ENCODE measurements at places on chromosomes 6 and 20.

DNA sequence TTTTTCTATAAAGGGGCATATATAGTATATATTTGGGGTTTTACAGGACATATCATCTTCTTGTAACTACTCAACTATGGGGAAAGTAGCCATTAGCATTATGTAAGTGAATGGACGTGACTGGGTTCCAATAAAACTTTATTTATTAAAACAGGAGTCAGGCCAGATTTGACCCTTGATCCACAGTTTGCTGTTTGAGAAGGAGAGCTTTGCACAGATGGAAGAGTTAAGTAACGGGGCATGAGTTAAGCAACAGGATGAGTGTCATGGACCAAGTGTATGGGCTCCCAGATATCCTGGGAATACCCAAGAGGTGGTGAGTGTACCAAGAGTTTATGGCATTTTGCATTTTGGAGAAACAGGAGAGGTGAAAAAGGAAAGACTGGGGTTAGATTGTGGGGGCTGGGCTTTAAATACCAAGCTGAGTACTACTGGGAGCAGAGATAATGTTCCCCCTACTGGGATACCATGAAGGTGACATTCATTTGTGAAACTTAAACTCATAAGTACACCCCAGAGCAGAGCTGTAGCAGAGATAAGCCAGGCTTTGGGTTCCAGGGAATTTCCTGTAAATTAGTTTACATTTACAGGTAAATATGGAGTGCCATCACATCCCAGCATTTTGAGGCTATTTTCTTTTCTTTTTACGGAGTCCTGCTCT, 18.5 kb upstream of the SCUBE3 start:
- no peak for DNase-seq

GRCh38 chr20:39986173-39986904, 702.7 kb downstream of the MAFB start:
- no peak for DNase-seq

- DNase-seq: no peak
Measured at GRCh38 chr6:87617405-87617804, 27.5 kb downstream of the ORC3 start.

DNA sequence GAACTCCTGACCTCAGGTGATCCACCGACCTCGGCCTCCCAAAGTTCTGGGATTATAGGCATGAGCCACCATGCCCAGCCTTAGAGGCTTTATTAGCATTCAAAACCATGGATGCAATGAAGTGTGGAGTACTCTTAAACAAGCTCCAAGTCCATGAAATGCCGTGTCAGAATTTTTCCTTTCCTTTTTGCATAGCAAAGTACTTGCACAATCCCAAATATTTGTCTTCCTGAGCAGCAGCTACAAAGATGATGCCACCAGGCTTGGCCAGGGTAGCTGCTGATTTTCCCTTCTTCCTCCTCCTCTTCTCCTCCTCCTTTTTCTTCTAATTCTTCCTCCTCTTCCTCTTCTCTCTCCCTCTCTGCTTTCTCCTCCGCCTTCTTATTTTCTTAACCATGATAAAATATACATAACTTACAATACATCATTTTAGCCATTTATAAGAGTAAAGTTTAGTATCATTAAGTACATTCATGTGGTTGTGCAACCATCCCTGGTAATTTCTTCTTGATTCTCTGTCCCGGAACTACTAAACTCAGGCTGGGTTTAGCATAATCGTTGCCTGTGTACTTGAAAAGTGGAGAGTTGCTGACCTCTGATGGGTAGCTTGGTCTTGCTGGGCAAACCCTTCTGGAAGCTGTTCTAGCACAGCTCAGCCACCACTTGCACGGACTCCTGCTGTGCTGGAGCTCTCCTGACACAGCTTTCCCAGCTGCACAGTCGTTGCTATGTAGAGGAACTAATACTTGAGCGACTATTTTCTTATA, 20.3 kb downstream of the MUCL3 start:
- no peak for DNase-seq

GRCh38 chr6:16562498-16562897, 198.8 kb downstream of the ATXN1 start:
- no peak for DNase-seq

DNA sequence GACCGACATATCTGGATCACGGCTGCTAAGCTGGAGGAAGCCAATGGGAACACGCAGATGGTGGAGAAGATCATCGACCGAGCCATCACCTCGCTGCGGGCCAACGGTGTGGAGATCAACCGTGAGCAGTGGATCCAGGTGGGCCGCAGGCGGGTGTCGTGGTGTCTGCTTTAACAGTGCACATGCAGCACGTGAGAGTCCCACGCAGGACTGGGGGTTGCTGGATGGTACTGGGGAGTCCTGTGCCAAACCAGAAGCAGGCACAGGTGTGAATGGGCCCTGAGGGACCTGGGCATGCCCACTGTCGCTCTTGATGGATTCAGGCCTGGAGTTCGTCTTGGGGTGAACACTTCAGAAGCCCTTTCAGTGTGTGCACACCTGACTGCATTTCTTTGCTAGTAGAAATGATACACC, 24.6 kb upstream of the C20orf204 start:
- no peak for DNase-seq

DNA sequence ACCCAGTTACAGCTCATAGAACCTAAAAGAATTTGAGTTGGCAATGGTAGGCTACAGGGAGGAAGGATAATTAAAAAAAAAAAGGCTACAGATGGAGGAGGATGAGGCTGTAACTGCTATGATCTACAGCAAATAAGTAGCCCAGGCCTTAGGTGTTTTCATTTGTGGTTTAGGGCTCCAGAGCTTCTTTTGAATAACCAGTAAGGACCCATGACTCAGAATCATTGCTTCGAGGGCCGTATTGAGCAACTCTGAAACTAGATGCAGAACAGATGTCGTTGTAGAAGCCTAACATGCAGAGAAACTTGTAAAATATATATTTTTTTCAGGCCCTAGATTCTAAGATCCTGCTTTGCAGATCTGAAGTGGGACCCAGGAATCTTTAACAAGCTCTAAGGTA, 19.0 kb upstream of the ASIP start:
- no peak for DNase-seq

DNA sequence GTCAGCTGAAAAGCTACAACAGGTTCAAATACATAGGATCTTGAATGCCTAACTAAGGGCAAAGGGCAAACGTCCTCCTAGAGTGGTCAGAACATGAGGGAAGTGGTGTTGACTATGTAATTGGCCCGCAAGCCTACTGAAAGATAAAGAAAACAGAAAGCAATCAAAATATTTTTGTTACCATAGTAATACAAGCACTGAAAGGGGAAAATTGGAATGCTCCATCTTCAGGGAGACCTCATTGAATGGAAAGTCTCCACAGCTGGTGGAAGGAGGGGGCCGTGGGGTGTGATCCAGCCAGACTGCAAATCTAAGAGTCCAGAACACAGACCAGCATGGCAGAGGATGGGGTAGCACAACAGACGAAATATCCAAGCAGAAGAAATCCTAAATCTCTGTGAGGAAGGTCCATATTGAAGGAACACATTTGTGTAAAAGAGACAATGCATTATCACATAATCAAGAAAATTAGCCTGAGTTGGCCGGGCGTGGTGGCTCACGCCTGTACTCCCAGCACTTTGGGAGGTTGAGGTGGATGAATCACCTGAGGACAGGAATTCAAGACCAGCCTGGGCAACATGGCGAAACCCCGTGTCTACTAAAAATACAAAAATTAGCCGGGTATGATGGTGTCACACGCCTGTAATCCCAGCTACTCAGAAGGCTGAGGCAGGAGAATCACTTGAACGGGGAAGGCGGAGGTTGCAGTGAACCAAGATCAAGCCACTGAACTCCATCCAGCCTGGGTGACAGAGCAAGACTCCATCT, 39.5 kb downstream of the MTFR2 start:
- no peak for DNase-seq

DNA sequence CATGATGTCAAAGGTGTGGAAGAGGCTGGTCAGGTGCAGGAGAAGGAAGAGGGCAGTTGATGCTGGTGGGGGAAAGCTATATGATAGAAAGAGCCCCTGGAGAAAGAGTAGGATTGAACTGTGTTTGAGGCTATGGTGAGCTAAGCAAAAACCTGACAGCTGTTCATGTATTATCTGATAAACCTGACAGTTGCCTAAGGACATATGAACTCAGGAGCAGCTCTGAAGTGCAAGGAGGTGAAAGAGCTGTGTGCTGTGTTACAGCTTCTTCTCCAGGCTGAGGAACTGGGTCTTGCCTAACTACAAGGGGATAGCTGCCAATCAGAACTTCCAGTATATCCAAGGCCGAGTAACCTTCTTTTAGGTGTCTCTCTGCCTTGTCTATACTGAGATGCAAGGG, 81.8 kb downstream of the LCA5 start:
- no peak for DNase-seq

DNA sequence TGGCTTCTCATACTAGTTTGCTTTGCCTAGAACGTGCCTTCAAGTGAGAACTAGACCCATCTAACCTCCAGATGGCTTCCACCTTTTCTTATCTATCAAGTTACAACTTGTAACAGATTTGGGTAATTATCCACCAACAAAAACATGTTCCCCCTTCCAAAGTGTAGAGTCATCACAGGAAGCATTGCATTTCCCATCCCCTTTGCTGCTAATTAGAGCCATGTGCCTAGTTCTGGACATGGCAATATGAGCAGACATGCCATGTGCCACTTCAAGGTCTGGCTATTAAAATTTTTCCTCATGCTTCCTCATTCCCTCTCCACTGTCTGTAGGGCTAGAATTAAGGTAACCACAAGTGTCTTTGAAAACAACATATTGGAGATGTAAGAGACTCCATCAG, 814.4 kb downstream of the TENT5A start:
- no peak for DNase-seq

DNA sequence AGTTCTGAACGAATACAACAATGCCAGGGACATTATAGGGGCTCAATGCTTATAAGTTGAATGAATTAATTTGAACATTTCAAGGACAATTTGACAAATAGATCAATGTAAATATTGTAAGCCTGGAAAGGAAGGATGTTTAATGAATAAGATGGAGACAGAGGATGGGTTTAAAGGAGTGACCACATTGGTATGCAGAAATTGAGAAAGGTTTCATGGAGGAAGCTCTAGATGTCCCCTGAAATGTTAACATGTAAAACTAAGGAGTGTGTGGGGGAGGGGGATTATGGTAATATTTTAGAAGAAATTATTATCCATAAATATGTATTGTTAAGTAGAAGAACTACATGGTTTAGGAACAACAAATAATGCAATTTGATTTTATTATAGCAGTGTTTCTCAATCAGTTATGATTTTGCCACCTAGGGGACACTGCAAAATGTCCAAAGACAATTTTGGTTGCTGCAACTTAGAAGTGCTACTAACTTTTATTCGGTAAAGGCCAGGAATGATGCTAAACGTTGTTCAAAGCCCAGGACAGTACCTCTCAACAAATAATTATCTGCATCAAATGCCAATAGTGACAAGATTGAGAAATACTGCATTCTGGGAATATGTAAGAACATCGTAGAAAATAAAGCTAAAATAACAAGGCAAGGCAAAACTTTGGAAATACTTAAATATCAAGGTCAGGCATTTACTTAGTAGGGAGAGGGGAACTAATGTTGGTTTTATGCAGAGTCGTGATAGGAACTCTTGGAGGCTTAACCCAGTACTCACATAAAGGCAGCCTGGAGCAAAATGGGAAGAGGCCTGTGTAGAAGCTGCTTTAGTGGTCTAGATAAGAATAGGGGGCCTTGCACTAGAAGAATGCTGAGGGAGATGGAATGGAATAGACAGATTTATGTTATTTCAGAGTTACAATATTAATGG, 686.9 kb upstream of the CITED2 start:
- no peak for DNase-seq

GRCh38 chr6:41821266-41821665, 33.8 kb downstream of the TOMM6 start:
- DNase-seq: no peak
